ENCODE measurements at places on chromosomes 3 and 15.

DNA sequence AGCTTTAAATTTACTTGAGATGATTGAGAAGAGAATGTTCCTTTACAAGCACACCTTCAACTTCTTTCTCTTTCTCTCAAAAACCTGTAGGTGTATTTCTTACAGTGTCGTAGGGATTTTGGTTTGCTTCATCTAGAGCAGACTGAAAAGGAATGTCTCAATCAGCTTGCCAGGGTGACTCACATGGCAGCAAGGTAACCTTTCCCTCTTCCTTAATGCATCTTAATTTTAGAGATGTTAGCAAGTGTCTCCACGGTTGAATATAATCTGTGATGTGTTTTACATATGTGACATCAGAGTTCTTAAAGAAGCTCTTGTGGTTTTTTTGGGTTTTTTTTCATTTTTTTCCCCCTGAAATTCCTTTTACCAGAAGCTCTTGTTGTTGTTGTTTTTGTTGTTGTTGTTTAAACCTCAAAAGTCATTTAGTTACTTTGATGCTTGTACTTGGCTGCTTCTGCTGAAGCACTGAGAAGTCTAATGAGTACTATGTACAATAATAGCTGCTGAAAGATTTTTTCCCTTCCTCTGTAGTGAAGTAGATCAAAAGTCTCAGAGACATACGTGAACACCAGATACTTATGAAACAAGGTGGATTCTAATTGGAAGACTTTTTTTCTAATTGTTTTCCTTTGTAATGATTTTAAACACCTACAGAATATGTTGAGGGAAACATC, 83.1 kb downstream of the RETNLB start:
- DNase-seq, result no peak

DNA sequence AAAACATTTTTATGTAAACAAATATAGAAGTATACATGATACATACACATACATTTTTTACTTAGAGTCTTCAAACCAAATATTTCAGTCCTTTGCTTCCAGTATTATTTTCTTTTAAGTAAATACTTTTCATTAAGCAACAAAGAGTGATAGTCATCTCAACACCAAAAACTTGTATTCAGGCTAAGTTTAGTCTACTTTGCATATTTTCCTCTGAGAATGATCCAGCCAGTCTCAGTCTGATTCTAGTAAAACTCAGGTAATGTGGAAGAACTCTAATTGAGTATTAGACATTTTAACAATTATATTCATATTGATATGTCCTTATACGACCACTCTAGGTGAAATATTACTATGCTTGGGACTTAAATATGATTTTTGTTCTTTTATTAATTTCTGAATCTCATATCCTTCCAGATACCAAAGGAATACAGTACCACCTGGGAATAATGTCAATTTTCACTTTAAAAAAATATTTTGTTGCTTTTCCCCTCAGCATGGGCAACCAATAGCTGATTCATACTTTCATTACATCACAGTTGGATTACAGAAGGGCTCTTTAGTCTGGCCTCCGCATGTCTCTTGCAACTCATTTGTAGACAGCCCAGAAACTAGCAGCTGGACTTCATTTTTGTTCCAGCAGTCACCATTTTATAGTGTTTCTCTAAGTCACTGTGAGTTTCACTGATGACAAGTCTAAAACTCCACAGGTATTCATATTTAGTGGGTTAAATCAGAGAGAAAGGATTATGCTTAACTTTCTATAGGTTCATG, 390.4 kb downstream of the ZBTB20 start:
- DNase-seq, result no peak

DNA sequence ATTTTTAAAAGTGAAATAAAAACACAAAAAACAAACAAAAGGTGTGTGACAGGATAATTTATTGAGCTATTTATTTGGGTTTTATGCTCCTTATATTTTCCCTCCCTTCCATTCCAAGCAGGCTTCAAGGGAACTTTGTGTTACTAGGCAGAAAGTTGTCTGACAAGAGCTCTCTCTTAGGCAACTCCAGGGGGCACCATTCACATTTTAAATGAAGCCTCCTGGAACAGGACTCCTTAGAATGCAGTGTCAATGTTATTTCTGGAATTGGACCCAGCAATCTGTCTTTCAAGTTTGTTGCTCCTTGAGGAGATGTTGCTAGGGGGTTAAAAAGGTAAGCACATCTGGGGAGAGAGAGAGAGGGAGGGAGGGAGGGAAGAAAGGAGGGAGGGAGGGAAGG, 5.4 kb upstream of the RFX7 start:
- peak; percentile 37 for DNase-seq

GRCh38 chr3:195548006-195548405, 4.9 kb upstream of the PPP1R2 start:
- no peak for DNase-seq

DNA sequence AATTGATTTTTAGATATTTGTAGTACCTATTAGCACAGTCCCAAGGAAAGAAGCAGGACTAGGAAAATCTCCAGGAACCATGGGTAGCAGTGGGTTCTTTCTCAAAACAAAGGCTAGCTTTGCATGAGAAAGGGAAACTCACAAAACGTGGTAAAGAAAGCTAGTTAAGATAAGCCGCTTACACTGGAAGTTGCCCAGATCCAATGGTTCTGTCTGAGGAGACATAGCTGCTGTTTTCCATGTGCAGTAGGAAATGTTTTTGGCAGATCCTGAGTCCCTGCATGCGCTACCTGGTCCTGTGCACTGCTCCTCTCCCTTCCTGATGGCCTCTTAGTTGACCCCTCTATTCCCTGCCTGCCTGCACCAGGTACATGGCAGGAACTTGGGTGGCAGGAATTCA, 60.4 kb downstream of the TFG start:
- DNase-seq, result no peak

GRCh38 chr3:71062952-71063772, 520.4 kb downstream of the FOXP1 start:
- DNase-seq, result no peak

GRCh38 chr3:186125118-186125517, 16.2 kb upstream of the ETV5 start:
- DNase-seq, result no peak

DNA sequence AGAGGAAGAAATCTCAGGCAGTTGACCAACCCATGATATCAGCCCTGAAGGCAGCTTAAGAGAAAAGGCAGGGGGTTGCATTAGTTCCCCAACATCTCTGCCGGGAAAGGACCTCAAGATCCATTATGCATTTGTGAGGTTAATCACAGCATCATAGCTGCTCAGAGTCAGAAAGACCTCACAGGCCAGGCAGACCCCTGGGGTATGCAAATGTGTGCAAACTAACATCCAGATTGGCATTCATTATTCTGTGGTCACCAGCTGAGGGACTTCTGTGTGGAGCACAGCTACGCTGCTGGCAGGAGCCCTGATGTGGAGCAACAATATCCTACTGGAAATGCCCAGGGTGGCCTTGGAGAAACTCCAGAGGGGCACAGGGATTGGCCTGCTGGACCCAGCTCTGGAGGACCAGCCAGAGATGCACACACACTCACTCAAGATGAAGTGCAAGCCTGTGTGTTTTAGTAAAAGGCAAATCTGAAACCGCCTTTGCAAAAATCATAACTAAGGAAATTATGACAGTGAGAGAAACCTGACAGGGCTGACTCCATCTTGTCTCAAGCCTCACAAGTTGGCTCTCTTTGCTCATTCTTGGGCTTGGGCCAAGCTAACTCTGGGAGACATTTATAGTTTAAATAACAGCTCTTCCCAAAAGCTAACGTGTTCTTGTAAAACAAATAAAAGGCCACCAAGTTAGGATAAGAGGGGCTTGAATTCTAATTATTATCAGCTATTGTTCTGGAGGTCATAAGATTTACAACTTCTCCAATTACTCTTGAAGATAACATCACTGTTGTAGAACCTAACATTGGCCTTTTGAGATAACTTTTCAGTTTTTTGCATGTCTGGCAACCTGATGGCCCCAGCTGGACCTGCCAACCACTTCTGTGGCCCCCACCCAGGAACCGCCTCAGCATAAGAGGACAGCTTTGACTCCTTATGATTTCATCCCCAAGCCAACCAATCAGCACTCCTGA, 257.1 kb downstream of the UACA start:
- peak; percentile 38 for DNase-seq

GRCh38 chr15:39896101-39896500, 24.0 kb downstream of the GPR176 start:
- no peak for DNase-seq

DNA sequence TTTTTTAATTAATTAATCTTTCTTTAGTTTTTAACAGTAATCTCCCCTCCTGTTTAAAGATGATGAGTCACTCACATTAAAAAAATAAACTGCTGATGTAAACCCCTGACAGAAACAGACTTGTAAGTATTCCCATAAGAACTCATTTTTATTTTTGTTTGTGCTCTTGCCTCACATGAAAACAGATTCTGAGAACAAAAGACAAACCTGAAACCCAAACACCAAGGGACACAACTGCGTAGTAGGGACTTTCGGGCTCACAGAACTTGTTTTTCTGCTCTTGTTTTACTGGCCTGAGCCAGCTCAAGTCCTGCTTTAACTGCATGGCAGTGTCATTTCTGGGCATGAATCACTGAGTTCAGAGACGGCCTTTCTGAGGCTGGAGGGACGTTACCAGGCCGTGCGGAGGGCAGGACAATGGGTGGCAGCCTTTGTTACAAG, 600.8 kb downstream of the FOXP1 start:
- DNase-seq, result peak; percentile 81

DNA sequence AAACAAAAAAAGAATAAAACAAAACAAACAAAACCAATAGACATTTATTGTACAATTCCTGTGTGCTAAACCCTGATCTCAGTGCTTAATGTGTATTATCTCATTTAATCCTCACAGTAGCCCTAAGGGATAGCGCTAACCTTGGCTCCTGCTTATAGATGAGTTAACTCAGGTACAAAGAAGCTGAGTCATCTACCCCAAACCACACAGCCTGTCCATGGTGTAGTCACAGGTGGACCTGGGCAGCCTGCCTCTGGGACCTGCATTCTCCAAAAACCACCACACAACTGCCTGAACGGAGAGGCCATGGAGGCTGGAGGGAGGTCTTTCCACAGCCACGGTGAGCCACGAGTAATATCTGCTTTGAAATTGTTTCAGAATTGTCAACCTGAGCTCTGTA, 5.5 kb upstream of the CLN6 start:
- no peak for DNase-seq

- peak; percentile 34 for DNase-seq
Measured at GRCh38 chr3:33664195-33664594, 53.9 kb downstream of the CLASP2 start.

- DNase-seq, result no peak
Measured at GRCh38 chr3:39137435-39137936, 15.9 kb downstream of the CSRNP1 start.

Measured in Daoy (cell line).